ENCODE measurements at places on chromosomes 2 and 18.

DNA sequence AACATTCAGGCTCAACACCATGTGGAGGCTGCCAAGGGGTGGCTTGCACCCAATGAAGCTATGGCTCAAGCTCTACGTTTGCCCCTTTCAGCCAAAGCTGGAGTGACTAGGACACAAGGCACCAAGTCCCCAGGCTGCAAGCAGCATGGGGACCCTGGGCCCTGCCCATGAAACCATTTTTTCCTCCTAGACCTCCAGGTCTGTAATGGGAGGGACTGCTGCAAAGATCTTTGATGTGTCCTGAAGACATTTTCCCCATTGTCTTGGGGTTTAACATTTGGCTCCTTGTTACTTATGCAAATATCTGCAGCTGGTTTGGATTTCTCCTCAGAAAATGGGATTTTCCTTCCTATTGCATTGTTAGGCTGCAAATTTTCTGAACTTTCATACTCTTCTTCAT is 51.0 kb downstream of the PDE1A start:
- DNase-seq: no peak

- DNase-seq: no peak
Observed at GRCh38 chr2:38652431-38653273, 13.3 kb upstream of the GALM start.

- DNase-seq: no peak
Observed at GRCh38 chr18:79795446-79795845, 2.3 kb upstream of the KCNG2 start.

DNA sequence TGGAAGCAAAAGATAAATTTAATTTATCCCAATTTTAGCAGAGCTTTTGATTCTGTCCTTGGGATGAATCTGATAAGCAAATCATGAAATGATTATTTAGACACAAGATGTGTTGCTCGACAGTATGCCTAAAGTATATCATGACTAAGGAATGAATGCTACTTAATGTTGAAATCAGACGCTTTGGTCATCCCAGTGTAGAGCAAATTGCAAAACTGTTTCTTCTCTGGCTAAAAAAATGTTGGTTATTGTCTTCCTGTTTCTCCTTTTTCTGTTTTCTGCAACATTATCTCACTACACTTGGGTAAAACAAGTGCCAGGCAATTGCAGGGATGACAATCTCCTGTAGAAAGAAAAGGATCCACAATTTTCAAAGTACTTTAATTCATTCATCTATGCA is 66.4 kb downstream of the BABAM2 start:
- DNase-seq: no peak

GRCh38 chr18:55790296-55790695 is 202.3 kb upstream of the TCF4 start:
- DNase-seq: no peak

DNA sequence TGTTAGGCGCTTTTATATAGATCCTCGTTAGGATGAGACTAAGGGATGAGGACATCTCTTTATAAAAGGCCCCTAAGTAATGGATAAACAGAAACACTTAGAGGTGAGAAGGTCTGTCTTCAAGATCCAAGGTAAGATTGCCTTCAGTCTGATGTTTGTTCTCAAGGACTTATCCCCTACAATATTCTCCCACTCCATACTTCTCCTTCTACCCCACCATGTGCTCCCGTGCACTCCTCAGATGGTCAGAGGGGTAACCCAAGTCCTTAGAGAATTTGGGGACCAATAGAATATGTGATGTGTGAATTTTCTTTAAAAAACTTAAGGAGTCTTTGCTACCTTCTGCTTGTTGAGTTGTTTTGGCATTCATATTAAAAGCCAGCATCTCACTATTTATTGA is 23.1 kb downstream of the FOSL2 start:
- no peak for DNase-seq

- DNase-seq: no peak
Observed at GRCh38 chr18:74171910-74172606, 23.7 kb downstream of the TIMM21 start.

GRCh38 chr2:105274046-105274445 is 32.5 kb downstream of the GPR45 start:
- DNase-seq: no peak

GRCh38 chr18:10242936-10243680 is 211.3 kb upstream of the APCDD1 start:
- DNase-seq: no peak

DNA sequence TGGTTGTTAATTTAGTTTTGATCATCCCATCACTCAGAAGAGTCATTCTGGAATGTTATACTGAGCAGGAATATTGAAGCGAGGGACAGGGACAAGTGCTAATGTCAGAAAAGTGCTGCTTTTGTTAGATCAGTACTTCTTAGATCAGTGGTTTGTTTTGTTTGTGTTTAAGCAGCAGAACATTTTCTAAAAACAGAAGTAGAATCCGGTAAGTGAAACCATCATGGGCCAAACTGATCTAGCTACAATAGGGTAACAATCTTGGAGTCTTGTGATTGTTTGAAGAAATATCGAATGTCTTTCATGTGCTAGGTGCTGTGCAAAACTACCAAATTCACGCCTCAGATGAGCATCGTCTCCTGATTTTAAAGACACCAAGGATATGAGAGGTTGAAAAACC is 45.1 kb upstream of the SEC11C start:
- DNase-seq: no peak

GRCh38 chr18:45567123-45567522 is 48.2 kb upstream of the SLC14A2 start:
- no peak for DNase-seq

DNA sequence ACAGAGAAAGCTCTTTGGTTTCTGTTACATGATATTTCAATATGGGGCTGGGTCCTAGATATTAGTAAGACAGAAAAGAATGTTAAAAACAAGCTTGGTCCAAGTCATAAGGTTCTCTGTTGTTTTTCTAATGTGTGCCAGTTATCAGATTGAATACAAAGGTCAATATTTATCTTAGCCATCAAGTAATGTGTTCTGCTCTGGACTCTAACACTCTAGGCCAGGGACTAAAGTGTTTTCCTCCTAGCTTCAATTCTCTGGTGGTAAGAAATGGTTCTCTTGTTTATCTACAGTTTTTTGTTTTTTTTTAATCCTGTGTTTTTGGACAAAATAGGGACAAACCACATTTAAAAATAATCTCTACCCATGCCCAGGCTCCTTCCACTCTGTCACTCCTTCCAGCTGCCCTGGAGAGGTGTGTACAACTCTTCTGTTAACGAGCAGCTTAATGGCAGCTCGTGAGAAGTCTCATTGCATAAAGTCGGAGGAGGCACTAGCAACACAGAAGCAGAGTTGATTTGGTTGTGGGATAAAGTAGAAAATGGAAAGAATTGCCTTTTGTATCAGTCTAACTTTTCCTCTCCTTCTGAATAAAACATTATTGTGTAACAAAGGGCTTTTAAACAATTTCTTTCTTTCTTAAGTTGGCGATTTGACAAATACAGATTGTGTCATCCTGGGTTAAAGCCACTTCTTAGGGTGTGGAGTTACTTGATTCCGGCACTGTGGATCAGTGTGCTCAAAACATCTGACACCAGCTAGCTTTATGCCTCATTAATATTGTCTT is 8.0 kb upstream of the SESTD1 start:
- no peak for DNase-seq

GRCh38 chr2:105915005-105915558 is 170.4 kb downstream of the NCK2 start:
- no peak for DNase-seq

- DNase-seq: no peak
Observed at GRCh38 chr2:44944102-44944951, 2.8 kb downstream of the SIX3 start.

GRCh38 chr2:186588940-186589611 is 780 bp upstream of the ITGAV start:
- no peak for DNase-seq

GRCh38 chr18:37673671-37674070 is 108.1 kb upstream of the CELF4 start:
- DNase-seq: no peak

DNA sequence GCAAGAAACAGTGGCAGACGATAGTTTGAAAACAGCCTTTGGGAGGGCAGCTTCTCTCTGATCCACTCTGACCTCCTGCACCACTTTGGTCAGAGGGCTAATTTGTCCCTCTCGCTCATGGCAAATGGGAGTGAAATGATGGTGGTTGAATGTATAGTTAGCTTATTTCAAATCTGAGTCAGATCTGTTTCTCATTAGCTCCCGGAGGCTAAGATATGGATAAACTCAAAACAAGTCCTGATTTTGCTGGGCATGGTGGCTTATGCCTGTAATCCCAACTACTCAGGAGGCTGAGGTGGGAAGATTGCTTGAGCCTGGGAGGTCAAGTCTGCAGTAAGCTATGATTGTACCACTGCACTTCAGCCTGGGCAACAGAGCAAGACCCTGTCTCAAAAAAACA is 145.0 kb downstream of the ALK start:
- no peak for DNase-seq

DNA sequence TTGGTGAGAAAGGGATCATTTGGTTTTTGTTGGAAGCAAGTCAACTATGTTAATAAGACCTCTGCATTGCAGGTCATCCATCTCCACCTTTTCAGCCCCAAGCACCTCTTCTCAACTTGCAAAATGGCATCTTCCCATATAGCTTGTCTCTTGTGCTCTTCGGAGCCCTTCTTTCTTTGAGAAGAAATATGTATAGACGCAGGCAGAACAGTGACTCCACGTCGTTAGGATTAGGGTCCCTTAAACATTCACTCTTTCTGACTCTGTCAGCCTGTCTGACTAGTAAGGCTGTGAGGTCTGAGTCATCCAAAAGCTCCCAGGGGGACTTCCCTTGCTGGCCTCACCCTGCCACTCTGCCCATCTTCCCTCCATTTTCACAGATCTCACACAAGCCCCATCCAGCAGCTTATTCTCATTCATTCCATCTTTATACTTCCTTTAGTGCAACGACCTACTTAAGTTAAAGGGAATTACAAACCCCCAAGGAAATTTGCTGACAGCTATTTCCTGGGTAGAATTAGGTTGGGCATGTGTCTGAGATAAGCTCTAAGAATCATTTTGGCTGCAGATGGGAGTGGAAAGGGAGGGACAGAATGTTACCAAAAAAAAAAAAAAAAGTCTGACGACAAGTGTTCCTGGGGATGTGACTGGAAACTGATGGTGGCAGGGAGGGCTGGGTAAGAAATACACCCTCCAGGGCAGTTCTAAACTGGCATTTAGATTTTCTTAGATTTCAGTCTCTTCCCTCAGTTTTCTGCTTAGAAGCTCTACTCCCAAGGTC is 37.7 kb upstream of the MEX3C start:
- DNase-seq: no peak

DNA sequence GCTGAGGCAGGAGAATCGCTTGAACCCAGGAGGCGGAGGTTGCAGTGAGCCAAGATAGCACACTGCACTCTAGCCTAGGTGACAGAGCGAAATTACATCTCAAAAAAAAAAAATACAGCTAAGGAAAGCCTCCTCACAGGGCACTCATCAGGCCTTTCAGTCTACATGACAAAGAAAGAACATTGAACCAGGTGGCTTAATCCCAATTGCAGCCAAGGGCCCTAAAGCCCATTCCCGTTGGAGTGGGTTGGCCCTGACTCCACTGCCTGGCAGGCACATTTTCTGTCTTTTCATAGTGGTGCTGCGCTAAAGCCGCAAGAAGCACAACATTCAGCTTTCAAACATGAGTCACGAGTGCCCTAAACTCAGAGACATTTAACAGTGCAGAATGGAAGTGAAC is 372.5 kb downstream of the RNF144A start:
- DNase-seq: no peak

DNA sequence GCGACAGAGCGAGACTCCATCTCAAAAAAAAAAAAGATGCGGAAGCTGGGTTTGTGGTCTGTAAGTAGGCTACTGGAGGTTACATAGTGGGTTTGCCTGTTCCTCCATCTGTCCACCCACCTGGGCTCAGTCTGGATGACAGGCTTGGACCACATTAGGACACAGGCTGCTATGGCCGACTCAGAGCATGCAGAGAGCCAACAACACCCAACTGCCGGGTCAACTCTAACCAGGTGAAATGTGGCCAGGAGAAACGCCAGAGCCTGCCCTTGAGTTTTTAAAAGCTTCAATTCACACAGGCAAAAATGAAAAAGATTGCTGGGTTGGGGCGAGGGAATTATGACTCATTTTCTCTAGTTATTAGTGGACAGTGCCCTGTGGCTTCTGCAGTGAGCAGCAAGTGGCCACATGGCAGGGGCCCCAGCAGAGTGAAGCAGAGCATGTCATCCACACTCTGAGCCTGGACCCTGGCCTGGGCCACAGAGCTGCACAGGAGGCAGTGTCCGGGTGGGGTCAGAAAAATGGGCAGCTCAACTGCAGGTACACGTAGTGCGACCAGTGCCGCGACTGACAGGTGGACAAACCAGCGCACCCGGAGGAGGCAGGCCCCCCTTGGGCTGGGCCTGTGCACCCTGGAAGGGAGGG is 67.4 kb downstream of the BIN1 start:
- no peak for DNase-seq

GRCh38 chr2:121244616-121245015 is 40.4 kb downstream of the TFCP2L1 start:
- DNase-seq: no peak

DNA sequence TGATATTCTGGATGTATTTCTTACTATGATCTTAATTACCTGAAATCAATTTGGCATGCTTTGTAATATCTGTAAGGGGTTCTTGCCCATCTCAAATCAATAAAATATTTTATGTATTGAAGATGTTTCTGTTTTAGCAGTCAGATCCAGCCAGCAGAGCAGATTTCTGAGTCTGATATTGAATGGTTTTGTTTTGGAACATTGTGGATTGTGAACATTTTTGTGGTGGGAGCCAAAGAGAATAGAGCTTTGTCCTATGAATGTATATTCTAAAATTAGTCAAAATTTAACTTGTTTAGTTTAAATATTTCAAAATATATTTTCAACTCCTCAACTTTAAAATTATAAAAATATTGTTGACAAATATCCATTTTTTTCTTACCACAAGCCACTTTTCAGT is 197.0 kb downstream of the UBE2E3 start:
- no peak for DNase-seq

- DNase-seq: no peak
Observed at GRCh38 chr2:8119782-8120505, 561.9 kb upstream of the ID2 start.

DNA sequence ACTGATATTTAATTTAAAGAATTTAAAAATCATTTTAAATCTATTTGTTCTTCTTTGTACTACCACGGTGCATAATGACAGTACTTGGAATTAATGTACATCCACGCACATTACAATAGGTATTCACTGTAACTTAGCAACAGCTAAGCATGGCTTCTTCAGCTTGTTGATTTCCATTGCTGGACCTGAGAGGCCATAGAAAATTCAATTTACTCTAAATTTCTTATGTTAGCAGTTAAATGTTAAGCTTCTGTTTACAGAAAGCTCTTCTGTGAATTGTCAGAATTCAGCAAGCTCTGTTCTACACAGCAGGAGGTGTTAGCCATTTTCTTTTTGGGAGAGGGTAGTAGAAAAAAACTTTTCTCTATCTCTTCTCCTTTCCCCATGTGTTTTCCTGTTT is 1149.3 kb upstream of the CDH2 start:
- DNase-seq: no peak

DNA sequence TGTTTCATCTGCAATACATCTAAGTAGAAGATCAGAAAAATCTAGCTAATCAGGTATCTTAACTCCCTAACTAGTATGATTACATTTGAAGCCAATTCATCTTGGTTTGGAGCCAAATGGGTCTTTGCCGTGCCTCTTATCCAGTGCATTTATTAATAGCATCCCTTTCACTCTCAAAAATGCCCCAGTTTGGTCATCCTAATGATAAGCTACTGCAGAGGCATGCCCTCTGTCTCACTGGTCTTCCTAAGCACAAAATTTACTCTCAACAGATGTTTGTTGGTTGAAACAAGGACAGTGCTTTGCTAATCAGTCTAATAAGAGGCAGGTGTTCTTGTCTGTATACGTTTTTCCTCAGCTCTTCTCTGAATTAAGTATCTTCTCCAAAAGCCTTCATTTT is 403.2 kb downstream of the RAD51AP2 start:
- DNase-seq: no peak

GRCh38 chr2:146997945-146998344 is 846.9 kb upstream of the ACVR2A start:
- DNase-seq: no peak

All from activated T-helper 1 cell treated with anti-CD3 and anti-CD28 coated beads, Interleukin-2, amount 50 U/mL, for 16 hours (primary cell).